ENCODE measurements at places on chromosomes 1 and 21.

GRCh38 chr1:58165073-58165472, 381.5 kb downstream of the OMA1 start:
- DNase-seq = no peak

DNA sequence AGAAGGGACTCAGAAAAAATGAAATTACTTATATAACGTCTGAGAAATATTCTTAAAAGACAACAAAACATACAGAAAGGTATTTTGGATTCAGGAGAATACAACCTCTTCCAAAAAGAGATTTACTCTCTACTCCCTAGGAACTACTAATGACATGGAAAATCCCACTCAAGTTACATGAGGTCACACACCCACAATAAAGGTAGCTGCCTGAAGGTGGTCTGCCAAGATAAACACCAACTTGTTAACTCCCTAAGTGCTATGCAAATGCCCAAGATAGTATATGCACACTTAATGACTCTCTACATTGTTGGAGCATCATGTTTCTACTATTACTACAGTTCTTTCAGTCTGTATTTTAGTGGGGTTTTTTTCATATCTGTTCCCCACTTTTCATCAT, 26.5 kb downstream of the RERE start:
- DNase-seq = no peak

GRCh38 chr1:80633947-80634706, 1166.6 kb upstream of the ADGRL2 start:
- no peak for DNase-seq

DNA sequence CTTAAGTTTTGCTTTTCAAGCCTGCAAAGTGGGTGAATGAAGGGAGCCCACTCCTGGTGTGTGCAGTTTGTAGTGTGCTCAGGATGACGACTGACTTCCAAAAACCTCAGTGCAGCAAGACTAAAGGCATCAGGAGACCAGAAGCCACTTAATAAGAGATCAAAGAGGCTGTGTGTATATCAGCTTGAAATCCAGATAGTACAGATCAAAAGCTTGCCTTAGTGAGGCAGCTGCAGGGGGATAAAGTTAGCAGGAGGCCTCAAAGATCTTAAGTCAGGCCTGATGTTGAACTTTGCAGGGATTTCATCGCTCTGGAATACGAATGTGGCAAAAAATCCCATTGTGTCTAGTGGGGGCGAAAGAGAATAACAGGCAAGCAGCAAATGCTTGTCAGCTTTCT, 99.8 kb downstream of the PATJ start:
- DNase-seq = no peak

GRCh38 chr1:31981972-31982371, 31.7 kb upstream of the KHDRBS1 start:
- peak; percentile 52 for DNase-seq

- DNase-seq = no peak
Observed at GRCh38 chr1:247855911-247856310, 1.1 kb upstream of the TRIM58 start.
